Activated CD4-positive, alpha-beta T cell treated with anti-CD3 and anti-CD28 coated beads, Interleukin-2, amount 10 ng/mL, durations not matched to agents 7 days and 5 days (primary cell): ENCODE measurements at places on chromosomes 2 and 18. TPM values are rescaled to one million over a fixed set of nuclear protein-coding genes. Genes with fewer than 3 reads are reported as not detected.

DNA sequence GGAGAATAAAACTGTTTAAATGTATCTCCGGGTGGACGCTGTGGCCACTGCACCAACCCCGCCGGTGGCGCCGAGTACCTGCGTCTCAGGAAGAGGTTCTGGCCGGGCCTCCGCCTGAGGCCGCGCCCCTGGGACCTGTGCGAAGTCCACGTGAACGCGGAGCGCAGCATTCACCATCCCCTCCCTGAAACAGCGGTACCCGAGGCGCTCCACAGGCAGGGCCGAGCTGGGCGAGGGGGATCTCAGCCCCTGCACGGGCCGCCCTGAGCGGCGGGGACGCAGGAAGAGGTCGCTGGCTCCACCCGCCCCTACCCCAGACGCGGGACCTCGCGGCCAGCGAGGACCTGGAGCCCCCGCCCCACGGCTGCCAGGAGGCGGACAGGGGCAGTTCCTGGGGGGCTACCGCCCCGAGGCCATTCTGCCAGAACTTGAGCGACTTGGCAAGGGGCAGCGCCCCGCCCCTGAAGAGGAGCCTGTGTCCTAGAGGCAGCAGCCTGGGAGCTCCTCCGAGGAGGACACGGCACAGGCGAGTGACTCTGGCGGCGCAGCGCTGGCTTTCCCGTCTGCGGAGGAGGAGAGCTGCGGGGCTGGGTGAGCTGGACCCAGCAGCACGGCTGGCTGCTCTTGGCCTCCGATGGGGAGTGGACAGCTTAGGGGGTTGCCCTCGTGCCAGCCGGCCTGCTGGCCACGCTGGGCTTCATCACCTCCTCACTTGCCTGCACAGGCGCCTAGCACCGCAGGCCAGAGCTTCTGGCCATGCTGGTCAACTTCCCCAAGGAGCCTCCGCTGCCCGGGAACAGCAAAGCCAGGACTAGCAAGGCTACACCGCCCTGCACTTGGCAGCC lies 9.7 kb upstream of the TEKT4 start:
- DNase-seq, result no peak

- DNase-seq, result no peak
These were observed 144.5 kb downstream of the ACKR3 start for GRCh38 chr2:236714080-236714479.

Gene POTEJ
- total RNA-seq, result not detected

DNA sequence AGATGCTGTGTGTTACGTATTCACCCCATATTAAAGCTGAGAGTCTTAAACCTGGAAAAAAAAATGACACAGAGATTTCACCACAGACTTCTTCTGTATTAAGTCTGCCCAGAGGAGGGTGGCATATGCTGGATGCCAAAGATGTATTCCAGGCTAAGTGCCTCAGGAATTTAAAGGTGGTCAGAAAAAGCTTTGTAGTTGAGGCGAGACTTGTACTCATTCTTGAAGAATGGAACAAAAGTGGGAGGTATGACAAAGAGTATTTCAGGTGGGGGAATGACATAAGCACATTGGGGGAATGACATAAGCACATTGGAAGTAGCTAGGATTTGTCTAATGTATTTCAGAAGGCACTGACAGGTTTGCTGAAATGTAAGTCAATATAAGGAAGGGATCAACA lies 98.6 kb downstream of the BABAM2 start:
- DNase-seq, result no peak

Gene HOXD10
- total RNA-seq, result not detected

Gene SRD5A2
- total RNA-seq, result not detected

Gene PLGLB1
- total RNA-seq, result 4.7 TPM

Gene DNAJC5G
- total RNA-seq, result not detected
